ENCODE measurements at places on chromosomes 6 and 20.

- DNase-seq, result no peak
Observed at GRCh38 chr6:114075300-114075699, 104.4 kb upstream of the HDAC2 start.

GRCh38 chr20:33145521-33145920, 22.4 kb upstream of the BPIFA2 start:
- DNase-seq, result no peak

DNA sequence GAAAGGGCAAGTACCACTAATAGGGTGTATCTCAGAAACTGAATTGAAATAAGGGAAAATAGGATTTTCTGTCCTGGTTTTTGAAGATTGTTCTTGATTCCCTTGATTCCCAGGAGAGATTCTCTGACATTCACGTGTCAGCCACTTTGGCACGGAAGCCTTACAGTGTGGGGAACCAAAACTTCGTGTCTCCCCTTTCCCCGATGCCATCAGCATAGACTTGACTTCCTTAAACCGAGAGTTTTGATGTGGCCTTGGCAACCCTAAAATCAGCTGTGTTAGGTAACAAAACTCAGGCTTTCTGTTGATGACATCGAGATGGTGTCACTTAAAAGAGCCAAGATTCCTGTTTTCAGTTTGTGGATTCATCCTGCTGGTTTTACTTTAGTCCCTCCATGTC, 7.5 kb downstream of the HMGN4 start:
- DNase-seq, result no peak

DNA sequence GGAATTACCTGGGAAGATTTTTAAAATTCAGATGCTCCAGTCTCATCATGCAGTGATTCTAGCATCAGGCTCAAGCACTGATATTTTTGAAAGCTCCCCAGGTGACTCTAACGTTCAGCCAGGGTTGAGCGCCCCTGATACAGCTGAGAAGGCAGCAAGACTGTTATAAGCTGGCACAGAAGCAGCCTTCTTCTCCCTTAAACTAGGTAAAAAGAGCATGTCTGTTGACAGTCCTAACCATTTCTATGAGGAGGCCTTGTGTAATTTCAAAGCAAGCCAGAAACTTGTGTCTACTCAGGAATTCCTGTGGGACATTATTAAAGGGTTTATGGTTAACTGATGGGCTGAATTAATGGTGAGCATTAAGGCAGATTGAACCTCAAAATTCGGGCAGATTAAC, 141.9 kb downstream of the PDE7B start:
- no peak for DNase-seq

GRCh38 chr6:159828074-159828473, 28.0 kb downstream of the PNLDC1 start:
- DNase-seq, result peak; percentile 14

DNA sequence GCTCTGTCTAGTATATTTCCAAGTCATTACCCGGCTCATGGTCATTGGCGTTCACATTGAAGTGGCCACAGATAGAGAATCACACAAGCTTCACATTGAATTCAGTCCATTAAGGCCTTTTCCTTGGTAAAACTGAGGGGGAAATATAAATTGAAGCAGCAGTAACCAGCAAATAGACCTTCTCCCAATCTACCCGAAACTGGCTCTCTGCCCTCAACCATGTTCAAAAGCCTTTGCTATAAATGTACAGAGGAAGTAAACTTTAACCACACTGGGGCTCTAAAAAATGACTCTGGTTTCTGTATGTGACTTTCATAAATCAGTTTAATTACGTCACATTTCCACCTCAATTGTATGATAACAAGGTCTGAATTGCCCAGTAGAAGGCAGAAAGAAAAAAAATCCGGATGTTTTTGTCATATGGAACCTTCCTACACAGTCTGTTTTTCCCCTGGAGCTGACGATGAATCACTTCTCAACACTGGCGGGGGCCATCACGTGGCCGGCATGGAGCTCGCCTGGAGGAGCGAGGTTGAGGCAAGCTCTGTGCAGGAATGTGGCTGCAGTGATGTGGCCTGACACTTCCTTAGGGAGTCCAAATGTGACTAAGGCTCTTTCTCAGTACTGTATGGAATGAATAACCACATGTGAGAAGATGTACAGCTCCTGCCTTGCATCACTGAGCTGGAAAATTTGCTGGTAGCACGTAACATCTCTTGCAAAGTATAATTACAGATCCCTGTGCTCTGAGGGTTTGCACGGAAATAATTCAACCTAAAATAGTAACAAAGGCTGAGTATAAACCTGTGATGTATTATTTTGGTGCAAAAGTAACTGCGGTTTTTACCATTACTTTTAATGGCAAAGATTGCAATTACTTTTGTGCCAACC, 58.6 kb upstream of the SNX9 start:
- DNase-seq, result peak; percentile 100

Measured in IMR-90 (cell line).